ENCODE measurements at places on chromosomes 5 and 9.

DNA sequence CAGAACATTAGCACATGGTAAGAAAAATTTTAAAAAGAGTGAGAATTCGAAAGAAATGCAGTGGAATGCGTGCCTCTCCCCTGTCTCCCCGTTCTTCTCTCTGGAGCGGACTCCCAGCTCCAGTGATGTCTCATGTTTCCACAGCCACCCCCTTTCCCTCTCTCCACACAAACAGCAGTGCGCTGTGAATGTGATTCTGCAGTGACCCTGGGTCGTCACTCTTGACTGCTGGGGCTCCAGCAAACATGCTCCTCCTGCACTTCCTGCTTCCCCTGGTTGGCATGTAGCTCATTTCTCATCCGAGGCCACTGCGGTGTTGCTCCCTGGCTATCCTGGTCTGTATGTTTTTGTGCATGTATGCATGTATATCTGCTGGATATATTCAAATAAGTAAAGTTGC, 13.3 kb downstream of the PHF2 start:
- no peak overlapping the region for H3K4me3 ChIP-seq
- DNase-seq = no peak
- no peaks in the 10 kb centered on the region for H3K27me3 ChIP-seq
- H3K36me3 ChIP-seq = no peaks in the 10 kb centered on the region
- H3K4me1 ChIP-seq = peaks cover 3% of the 10 kb centered on the region

DNA sequence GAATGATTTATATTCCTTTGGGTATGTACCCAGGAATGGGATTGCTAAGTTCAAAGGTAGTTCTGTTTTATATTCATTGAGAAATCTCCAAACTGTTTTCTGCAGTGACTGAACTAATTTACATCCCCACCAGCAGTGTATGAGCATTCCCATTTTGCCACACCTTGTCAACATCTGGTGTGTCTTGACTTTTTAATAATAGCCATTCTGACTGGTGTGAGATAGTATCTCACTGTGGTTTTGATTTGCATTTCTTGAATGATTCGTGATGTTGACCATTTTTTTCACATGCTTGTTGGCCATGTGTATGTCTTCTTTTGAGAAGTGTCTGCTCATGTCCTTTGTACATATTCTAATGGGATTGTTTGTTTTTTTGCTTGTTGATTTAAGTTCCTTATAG, 421.5 kb downstream of the KIAA0825 start:
- H3K4me1 ChIP-seq = no peaks in the 10 kb centered on the region
- no peak overlapping the region for H3K4me3 ChIP-seq
- DNase-seq = no peak
- H3K27me3 ChIP-seq = no peaks in the 10 kb centered on the region
- H3K36me3 ChIP-seq = no peaks in the 10 kb centered on the region
- no peak overlapping the region for H3K27ac ChIP-seq

DNA sequence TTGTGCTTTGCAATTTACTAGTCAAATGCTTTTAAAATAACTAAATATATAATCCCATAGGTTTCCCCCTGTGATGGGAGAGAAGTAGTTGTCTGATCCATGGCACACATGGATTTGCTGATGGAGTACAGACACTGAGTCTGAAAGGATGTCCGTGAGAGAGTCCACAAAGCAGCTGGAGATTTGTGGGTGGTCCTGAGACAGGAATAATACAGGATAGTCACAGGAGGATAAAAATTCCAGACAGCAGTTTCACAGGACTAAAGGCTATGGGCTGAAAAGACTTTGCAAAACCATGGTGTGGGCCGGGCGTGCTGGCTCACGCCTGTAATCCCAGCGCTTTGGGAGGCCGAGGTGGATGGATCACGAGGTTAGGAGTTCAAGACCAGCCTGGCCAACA, 58.7 kb upstream of the ZFR start:
- no peak for DNase-seq
- H3K4me1 ChIP-seq = peaks cover 23% of the 10 kb centered on the region
- H3K36me3 ChIP-seq = no peaks in the 10 kb centered on the region
- H3K4me3 ChIP-seq = no peak overlapping the region
- H3K27me3 ChIP-seq = no peaks in the 10 kb centered on the region

DNA sequence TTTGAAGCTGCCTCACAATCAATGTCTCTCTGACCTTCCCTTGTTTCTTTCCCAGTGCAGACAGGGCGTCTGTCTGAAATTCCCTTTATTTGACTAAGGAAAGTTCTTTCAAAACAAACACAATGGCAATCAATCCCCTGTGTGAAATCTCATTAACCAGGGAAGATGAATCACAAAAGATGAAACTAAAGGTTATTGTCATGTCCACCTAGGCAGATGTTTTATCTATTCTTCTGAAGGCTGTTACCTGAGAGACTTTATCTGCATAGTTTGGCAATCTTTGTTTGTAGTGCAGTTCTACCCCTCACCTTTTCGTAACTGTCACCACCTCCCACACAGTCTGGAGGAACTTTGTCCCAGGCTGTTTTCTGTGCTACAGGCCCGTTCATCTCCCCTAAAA, 217.5 kb upstream of the RIOK2 start:
- H3K4me1 ChIP-seq = no peaks in the 10 kb centered on the region
- H3K27ac ChIP-seq = no peak overlapping the region
- H3K27me3 ChIP-seq = no peaks in the 10 kb centered on the region
- H3K36me3 ChIP-seq = no peaks in the 10 kb centered on the region
- DNase-seq = no peak

GRCh38 chr5:58641533-58641932, 58.7 kb downstream of the RAB3C start:
- no peak overlapping the region for H3K27ac ChIP-seq
- DNase-seq = no peak
- H3K4me1 ChIP-seq = no peaks in the 10 kb centered on the region
- H3K27me3 ChIP-seq = no peaks in the 10 kb centered on the region
- H3K36me3 ChIP-seq = no peaks in the 10 kb centered on the region
- H3K4me3 ChIP-seq = no peak overlapping the region

GRCh38 chr9:37989701-37990100, 79.3 kb downstream of the SHB start:
- no peak for DNase-seq
- H3K27ac ChIP-seq = no peak overlapping the region
- H3K27me3 ChIP-seq = no peaks in the 10 kb centered on the region
- no peak overlapping the region for H3K4me3 ChIP-seq
- peaks cover 41% of the 10 kb centered on the region for H3K4me1 ChIP-seq

GRCh38 chr5:103569313-103570060, 6.9 kb upstream of the NUDT12 start:
- no peaks in the 10 kb centered on the region for H3K4me1 ChIP-seq
- no peak overlapping the region for H3K4me3 ChIP-seq
- no peak for DNase-seq
- H3K27me3 ChIP-seq = no peaks in the 10 kb centered on the region
- H3K27ac ChIP-seq = no peak overlapping the region

GRCh38 chr5:137440795-137441194, 58.3 kb downstream of the SPOCK1 start:
- H3K4me3 ChIP-seq = no peak overlapping the region
- no peak for DNase-seq
- peaks cover 15% of the 10 kb centered on the region for H3K4me1 ChIP-seq
- H3K36me3 ChIP-seq = no peaks in the 10 kb centered on the region
- no peaks in the 10 kb centered on the region for H3K27me3 ChIP-seq

- no peaks in the 10 kb centered on the region for H3K4me1 ChIP-seq
- no peak for DNase-seq
- H3K27ac ChIP-seq = no peak overlapping the region
- no peaks in the 10 kb centered on the region for H3K27me3 ChIP-seq
- no peak overlapping the region for H3K4me3 ChIP-seq
- no peaks in the 10 kb centered on the region for H3K36me3 ChIP-seq
Observed at GRCh38 chr5:151495320-151495719, 47.9 kb downstream of the SLC36A1 start.

DNA sequence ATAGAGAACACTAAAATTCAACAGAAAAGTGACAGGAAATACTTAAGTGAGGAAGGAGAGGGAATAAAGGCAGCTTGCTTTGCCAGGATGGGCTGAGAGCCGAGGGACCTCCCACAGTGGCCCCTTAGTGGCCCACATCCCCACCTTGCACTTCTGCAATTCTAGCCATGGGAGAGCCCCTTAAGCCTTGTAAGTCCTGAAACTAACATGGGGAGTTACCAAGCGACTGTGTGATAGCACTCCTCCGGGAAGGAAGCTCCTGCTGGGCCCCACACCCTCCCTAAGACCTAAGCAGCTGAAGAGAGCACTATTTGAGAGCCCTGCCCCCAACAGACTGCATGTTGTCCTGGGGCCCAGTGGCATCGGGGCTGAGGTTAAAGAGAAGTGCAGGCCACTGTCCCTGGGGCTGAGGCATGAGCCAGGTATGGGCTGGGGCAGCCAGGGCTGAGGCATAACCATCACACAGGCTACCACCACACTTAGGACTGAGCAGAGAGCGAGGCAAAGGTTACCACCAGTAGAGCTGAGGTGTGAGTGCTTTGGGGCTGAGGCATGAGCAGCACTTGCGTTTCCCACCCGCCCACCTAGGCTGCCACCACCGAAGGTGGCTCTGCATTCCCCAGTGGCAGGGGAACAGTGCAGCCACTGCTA, 301.8 kb upstream of the TRPC7 start:
- no peak for DNase-seq
- no peak overlapping the region for H3K27ac ChIP-seq
- H3K36me3 ChIP-seq = no peaks in the 10 kb centered on the region
- H3K4me3 ChIP-seq = no peak overlapping the region
- no peaks in the 10 kb centered on the region for H3K4me1 ChIP-seq
- no peaks in the 10 kb centered on the region for H3K27me3 ChIP-seq

- H3K27me3 ChIP-seq = no peaks in the 10 kb centered on the region
- DNase-seq = no peak
- no peak overlapping the region for H3K4me3 ChIP-seq
Observed at GRCh38 chr9:133632806-133633680, 3.1 kb upstream of the DBH start.

- DNase-seq = no peak
- no peaks in the 10 kb centered on the region for H3K27me3 ChIP-seq
- peaks cover 7% of the 10 kb centered on the region for H3K36me3 ChIP-seq
- no peak overlapping the region for H3K27ac ChIP-seq
- H3K4me1 ChIP-seq = no peaks in the 10 kb centered on the region
- no peak overlapping the region for H3K4me3 ChIP-seq
Observed at GRCh38 chr9:83671451-83671850, 36.3 kb downstream of the UBQLN1 start.

DNA sequence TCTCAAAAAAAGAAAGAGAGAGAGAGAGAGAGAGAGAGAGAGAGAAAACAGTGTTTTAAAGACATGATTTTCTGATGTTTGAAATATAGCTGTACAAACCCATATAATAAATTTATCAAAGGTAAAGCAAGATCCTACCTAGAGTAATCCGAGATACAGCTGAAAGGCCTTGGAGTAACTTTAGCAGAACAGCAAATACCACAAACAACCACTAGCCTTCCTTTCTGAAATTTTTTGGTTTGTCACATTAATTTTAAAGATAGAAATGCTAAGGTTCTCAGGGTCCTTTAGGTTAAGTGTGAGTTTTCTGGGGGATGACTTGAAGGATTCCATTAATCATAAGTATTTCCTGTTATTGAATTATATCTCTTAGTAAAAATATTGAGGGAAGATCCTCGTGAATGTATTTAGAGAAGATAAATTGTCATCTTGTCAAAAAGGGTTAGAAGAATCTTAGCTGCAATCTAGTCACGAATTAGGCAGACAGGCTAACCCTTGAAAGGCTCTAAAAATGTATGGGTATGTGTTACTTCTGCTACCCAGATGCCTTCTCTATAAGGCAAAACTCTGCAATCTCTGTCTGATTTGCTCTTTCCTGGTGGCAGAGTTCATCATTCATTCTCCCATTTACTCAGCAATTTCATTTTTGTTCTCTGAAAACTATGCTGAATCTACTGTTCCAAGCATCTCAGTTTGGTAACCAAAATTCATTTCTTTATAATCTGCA, 27.3 kb downstream of the F2RL2 start:
- no peaks in the 10 kb centered on the region for H3K36me3 ChIP-seq
- H3K4me1 ChIP-seq = no peaks in the 10 kb centered on the region
- no peak overlapping the region for H3K4me3 ChIP-seq
- no peak overlapping the region for H3K27ac ChIP-seq
- H3K27me3 ChIP-seq = no peaks in the 10 kb centered on the region

- H3K27me3 ChIP-seq = no peaks in the 10 kb centered on the region
- H3K4me3 ChIP-seq = no peak overlapping the region
- H3K27ac ChIP-seq = no peak overlapping the region
- no peaks in the 10 kb centered on the region for H3K36me3 ChIP-seq
- no peak for DNase-seq
Observed at GRCh38 chr5:97909541-97909940, 726.5 kb upstream of the RIOK2 start.

Measured in thoracic aorta (tissue), 2 donors.